ENCODE measurements at places on chromosomes 11 and 22.

- DNase-seq: no peak
Observed at GRCh38 chr11:35689081-35689996, 26.8 kb downstream of the TRIM44 start.

DNA sequence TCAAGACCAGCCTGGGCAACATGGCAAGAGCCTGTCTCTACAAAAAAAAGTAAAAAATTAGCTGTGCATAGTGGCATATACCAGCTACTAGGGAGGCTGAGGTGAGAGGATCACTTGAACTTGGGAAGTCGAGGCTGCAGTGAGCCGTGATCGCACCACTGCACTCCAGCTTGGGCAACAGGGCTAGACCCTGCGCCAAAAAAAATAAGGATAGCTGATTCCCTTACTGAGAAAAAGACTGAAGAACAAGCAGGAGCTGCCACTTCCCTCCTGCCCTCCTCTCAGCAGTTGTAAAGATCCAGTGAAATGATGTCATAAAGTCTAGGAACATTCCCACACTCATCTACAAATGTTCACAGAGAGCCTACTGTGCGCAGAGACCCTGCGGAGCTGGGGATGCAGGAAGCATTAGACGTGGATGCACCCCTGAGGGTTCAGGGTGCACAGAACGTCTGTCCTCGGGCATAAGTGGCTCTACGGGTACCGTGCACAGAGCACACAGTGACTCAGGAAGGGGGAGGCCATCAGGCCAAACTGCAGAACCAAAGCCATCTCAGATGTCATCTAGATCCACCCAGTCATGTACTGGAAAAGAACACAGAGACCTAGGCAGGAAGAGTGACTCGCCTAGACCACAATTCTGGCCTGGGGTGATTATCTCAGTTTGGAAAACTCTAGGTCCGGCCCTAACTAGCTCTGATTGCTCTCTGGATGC, 11.7 kb downstream of the SEC14L2 start:
- no peak for DNase-seq

- no peak for DNase-seq
Observed at GRCh38 chr11:76626921-76627401, 43.6 kb downstream of the LRRC32 start.

DNA sequence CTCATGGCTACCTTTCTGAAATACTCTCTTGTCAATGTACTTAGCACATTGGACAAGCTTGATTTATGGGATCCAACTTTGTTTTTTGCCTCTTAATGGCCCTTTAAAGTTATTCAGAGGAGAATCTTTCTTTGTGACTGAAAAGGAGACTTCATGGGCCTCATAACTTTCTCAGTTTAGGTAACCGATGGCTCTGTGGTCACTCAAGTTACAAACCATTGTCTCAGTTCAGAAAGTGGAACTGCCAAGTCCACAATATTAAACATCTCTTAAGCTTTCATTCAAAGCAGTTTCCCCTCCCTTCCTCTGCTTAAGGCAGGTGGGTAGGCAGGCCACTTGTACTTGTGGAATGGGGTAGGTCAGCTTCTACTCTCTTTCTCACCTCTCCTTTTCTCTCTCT, 12.3 kb upstream of the ARL14EP start:
- DNase-seq: no peak

- DNase-seq: no peak
Observed at GRCh38 chr22:42321908-42322561, 51.6 kb upstream of the TCF20 start.

GRCh38 chr11:129418039-129418438, 42.4 kb downstream of the BARX2 start:
- no peak for DNase-seq

DNA sequence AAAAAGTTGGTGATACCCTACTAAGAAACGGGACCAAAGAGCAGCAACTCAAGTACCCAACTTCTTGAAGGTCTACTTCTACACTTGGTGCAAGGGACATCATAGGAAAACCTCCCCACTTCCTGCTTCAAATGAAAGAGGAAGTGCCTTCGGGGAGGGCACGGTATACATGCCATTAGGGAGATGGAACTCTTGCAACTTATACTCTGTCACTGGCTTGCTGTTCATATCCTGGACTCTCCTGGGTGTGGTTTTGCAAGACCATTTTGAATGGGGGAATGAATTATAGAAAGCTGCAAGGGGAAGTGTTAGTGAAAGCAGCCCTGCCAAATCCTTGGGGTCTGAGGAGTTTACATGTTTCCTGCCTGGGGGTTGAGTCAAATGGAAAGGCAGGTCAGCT, 41.9 kb downstream of the CSNK2A3 start:
- DNase-seq: no peak
